ENCODE measurements at places on chromosomes 7 and 10.

DNA sequence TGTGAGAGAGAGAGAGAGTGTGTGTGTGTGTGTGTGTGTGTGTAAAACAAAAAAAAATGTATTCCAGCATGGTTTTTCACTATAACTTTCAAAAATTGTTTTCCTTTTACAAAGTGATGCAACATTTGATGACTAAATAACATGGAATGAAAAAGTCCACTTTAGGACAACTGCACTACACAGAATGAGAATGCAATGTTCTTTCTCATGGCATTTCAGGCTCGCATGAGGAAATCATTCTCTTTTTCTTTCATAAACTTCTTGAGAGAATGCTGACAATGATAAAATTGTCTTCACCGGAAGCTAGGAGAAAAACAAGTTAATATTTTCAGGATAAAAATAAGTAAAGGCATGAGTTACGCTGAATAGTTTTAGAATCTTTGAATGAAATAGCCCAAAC is 53.7 kb downstream of the SLC16A12 start:
- no peak for DNase-seq

DNA sequence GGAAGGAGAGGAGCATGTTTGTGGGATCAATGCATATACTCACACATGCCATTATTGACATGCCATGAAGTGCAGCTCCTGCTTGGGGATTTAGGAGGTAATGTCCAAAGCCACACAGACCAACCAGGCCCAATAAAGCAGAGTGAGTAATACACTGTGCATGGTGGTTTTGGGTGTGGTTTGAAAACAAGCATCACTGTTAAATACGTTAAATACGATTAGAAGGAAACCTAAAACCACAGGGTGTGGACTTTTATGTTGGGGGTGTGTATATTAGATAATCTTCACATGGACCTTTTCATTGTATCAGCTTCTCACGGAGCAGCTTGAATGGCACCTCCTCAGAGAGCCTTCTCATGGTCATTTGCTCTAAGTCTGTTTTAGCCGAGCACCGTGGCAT is 10.4 kb upstream of the EIF3A start:
- DNase-seq, result peak; percentile 94

DNA sequence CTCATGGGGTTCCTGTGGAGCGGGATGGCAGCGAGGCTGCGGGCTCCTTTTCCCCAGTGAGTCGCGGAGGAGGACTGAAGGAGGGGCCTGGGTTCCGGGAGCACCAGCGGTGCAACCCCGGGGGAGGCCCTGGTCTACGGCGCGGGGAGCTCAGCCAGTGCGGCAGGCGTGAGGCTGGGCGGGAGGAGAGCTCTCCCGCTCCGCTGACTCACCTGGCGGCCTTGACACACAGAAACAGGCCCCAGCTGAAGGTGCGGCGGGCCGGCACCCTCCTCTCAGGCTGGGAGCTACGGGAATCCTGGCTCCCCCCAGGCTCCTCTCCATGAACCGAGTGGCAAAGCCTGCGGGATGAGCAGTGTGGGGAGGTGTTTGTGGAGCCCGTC is 6.8 kb upstream of the NOM1 start:
- DNase-seq, result no peak

- no peak for DNase-seq
Measured at GRCh38 chr10:77531441-77532001, 106.1 kb downstream of the KCNMA1 start.

- no peak for DNase-seq
Measured at GRCh38 chr7:128131115-128131514, 99.9 kb upstream of the LRRC4 start.
